ENCODE measurements at places on chromosomes 11 and 22.

- DNase-seq, result peak; percentile 70
These were observed 82.7 kb downstream of the FBLN1 start for GRCh38 chr22:45585437-45585755.

DNA sequence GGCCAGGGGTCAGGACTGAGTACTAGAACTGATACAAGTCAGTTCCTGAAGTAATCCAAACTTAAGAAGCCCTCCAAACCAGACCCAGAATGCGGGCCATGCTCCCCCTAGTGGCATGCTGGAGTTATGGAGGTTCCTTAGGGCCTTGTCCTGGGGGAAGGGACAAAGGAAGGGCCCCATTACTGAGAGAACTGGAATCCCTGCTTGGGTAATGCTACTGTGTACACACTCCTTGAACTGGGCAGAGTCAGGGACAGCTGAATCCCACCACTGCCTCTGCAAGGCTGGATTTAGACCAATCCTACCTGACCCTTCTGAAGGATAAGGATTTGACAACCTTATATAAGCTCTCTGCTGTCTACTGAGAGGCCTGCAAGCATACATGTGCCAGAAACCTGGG is 97.3 kb upstream of the AKIP1 start:
- DNase-seq, result peak; percentile 91

DNA sequence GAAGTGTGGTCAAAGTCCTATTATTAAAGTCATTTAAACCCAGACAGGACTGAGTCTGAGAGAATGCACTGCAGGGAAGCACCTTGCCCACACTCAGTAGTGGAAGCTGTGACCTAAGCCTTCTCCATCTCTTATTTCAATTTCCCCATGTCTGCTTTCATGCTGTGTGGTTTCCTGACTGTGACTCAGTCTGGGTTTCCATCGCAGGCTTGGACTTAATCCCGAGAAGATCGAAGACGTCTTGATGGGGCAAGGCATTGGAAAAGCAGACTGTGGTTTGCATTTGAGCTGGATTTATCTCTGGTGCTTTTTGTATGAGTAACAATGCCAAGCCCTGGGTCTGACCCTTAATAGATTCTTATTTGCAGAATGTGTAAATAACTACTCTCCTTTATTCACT is 238.9 kb downstream of the NTM start:
- peak; percentile 34 for DNase-seq

GRCh38 chr11:10295064-10295901 is 1.3 kb upstream of the SBF2 start:
- DNase-seq, result no peak

- no peak for DNase-seq
These were observed 4.1 kb upstream of the OR5J2 start for GRCh38 chr11:56172256-56172830.

- DNase-seq, result no peak
These were observed 64.0 kb downstream of the CSNK2A3 start for GRCh38 chr11:11288972-11289616.

GRCh38 chr11:43943931-43944751 is 1.7 kb downstream of the C11orf96 start:
- DNase-seq, result no peak

- peak; percentile 59 for DNase-seq
These were observed at the start of gene LUZP2 for GRCh38 chr11:24496736-24497725. LUZP2 (plus strand) TSS chr11:24497053.

GRCh38 chr11:130780437-130780836 is 135.8 kb downstream of the SNX19 start:
- DNase-seq, result no peak

- DNase-seq, result peak; percentile 36
These were observed 54.1 kb downstream of the PPFIA1 start for GRCh38 chr11:70324376-70325115.

DNA sequence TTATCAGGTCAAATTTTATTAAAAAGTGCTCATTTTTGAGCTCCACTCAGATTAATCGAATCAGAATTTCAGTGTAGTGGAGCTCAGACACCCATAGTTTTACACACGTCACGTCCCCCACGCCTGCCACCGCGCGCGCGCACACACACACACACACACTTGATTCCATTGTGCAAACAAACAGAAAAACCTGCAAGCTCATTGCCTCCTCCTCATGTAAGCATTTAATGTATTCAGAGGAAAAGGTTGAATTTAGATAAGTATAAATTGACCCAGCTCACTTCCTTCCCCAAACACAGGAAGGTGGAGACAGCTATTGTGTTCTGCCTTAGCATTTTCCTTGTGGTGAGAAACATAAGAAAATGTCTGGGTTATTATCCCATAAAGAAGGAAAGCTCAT is 336.7 kb downstream of the LUZP2 start:
- no peak for DNase-seq

DNA sequence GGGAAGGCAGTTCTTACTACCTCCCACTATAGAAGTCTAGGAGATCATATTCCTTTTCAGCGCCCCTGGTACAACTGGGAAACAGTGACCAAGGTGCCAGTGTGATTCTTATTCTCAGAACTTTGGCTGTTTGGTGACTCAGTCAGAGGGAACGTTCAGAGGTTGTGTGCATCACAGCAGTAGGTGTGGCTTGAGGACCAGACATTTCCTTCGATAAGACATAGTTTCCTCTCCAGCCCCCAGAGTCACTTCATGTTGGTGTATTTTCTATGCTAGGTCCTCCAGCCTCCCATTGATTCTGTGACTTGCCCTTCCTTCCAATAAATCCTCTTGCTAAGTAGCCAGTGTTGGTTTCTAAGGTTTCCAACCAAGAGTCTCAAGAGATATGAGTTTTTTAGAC is 171.9 kb upstream of the MPPED2 start:
- DNase-seq, result no peak

GRCh38 chr11:587978-588380 is 11.7 kb downstream of the PHRF1 start:
- DNase-seq, result peak; percentile 79

GRCh38 chr11:131385763-131386390 is 15.5 kb downstream of the NTM start:
- DNase-seq, result no peak

GRCh38 chr11:125167292-125167953 is 2.9 kb downstream of the PKNOX2 start:
- DNase-seq, result no peak

DNA sequence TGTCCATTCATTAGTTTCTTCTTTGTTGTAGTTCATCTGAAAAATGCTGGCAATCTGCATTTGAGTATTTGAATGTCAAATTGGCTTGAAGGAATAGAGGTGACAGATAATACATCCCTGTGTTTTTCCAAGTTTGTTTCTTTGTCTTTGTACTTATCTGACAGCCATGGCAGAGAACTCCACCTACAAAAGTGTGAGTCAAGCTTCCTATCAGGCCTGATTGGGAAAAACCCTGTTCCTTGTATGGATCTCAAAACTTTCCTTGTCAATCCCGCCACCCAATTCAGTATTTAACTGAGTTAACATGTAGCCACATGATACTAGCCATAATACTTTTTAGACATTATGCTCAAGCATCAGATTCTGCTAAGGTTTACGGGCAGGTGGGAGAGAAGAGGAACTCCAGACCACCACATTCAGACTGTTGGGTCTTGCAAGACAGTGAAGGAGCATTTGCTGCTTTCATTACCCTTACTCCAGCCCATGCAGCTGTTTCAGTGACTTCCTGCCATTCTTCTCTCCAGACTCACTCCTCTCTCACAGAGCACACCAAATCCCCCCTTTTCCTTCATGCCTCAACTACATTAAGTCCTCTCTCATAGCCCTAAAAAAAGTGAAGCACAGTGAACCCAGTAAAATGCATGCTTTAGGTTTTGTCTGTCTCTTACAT is 65.9 kb downstream of the BLID start:
- no peak for DNase-seq

GRCh38 chr11:124861670-124862069 is 3.6 kb upstream of the ROBO3 start:
- no peak for DNase-seq

- DNase-seq, result no peak
These were observed 325.0 kb upstream of the LUZP2 start for GRCh38 chr11:24171869-24172268.

- DNase-seq, result peak; percentile 78
These were observed 8.3 kb upstream of the INSC start for GRCh38 chr11:15106201-15106965.

GRCh38 chr11:128520888-128521681 is 66.3 kb downstream of the ETS1 start:
- DNase-seq, result no peak

GRCh38 chr22:26945565-26945964 is 288.2 kb downstream of the MIAT start:
- DNase-seq, result no peak

GRCh38 chr11:32659672-32660071 is 76.0 kb downstream of the EIF3M start:
- DNase-seq, result no peak

DNA sequence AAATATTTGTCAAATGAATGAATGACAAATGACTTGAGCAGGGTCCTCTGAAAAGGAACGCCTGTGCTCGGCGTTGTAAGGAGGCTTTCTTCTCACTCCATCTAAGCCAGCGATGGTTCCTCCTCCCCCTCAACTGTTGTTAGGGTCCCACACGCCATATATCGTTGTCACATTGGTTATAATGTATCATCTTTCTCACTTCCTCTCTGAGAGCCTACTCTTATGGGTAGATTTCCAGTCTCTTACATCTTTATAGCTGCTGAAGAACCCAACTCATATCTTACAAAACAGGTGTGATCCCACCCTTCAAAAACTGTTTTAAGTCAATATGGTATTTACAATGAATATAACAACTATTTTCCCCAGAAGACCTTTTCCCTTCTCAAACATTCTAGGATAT is 81.5 kb downstream of the NAV2 start:
- DNase-seq, result no peak

GRCh38 chr11:93099806-93100205 is 98.0 kb downstream of the SLC36A4 start:
- peak; percentile 66 for DNase-seq

- no peak for DNase-seq
These were observed 7.5 kb downstream of the VPS51 start for GRCh38 chr11:65103476-65103875.

GRCh38 chr11:12358302-12359188 is 18.8 kb upstream of the PARVA start:
- no peak for DNase-seq

GRCh38 chr11:65058012-65058411 is 341 bp downstream of the NAALADL1 start:
- no peak for DNase-seq

DNA sequence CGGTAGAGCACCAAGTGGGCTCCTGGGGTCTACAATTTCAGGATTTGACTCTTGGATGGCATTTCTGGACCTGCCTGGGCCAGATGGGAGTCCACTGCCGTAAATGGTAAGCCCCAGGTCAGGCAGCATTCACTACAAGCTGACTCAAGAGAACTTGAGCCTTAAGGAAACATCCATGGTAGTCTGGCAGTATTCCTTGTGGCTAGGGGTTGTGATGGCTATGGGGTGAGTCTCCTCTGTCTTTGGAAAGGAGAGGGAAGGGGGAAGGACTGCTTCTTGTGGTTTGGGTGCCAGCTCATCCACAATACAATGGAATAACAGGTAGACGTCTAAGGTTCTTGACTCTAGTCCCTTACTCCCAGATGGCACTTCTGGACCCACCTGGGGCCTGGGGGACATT is 32.3 kb upstream of the POU2AF2 start:
- DNase-seq, result no peak

Data from EL (cell line).